ENCODE measurements at places on chromosomes 13 and 19.

DNA sequence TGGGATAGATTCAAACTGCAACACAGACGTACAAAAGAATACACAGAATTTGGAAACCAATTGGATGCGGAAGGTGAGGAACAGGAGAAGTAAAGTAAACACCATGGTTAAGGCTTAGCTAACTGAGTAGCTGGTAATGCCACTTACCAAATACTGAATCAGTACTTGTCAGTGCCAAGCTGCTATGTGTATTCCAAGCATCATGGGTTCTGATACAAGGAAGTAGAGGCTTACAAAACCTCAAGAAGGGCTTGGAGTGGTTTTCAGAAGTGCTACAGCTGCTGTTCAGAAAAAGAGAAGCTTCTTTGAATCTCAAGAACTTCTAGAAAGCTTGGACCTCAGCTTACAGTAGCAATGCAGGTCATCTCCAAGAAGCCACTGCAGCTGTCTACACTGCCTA, 35.9 kb upstream of the DCT start:
- no peak for DNase-seq

GRCh38 chr13:40933508-40934204, 85.5 kb downstream of the ELF1 start:
- DNase-seq, result no peak

DNA sequence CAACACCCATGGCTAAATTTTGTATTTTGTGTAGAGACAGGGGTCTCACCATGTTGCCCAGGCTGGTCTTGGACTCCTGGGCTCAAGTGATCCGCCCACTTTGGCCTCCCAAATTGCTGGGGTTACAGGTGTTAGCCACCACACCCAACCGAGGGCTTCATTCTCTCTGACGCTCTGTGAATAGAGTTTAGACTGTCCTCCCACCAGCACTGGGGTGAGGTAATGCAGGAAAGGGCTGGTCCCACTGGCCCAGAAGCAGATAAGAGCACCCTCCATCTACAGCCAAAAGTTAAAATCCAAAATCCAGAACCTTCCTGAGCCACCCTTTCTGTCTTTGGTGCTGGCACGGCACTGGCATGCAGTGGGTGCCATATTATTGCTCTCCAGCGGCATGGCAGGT, 31.8 kb upstream of the HOMER3 start:
- no peak for DNase-seq

DNA sequence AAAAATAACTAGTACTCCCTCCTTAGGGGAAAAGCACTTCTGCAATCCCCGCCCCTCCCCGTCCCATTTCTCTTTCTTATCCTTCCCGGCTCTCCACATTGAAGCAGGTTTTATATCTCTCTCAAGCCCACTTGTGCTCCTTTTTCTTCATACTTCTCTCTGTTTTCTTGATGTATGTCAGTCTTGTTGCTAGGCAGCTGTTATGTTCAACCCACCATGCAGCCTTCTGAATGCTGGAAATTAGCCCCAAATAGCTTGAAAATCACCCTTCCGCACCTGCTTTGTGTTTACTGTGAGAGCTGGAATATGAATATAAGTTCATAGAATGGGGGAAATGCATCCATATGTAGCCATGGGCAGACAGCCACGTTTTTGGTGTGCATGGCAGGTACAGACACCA, 461.4 kb downstream of the MYO16 start:
- DNase-seq, result no peak

DNA sequence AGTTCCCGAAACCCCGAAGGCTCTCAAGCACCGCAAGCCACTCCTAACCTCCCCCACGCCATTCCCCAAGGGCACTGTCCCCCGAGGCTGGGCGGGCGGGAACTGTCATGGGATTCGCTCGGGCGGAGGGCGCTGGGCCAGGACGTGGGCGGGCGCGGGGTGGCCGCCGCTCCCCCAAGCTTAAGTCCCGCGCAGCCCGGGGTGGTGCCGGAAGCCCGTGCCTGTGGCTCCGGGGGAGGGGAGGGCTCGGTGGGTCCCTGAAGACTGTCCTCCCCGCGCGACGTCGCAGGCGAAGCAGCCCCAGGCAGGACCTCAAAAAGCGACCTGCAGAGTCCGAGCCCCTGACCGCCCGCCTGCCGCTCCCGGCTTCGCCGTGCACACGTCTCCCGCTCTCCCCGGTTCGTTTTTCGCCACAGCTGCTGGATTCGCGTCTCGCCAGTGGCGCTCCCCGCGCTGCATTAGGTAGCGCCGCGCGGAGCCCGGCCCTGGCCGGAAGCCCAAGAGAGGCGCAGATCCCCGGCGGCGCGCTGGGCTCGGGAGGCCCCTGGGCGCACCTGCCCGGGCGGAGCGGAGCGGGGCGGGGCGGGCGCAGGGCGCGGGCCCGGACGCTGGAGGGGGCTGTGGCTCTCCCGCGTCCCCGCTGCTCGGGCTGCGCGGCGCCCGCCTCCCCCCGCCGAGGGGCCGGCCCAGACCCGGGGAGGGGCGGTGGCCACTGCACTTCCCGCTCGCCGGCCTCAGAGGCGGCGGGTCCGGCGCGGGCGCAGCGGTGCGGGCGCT, at the start of gene FARP1:
Gene FARP1, plus strand, starts transcription at position 715 of the 777 bp plus-strand sequence. CDS start 70,149 bp downstream, outside the sequence.
- DNase-seq, result peak; percentile 37

- DNase-seq, result no peak
These were observed 14.2 kb upstream of the RASA3 start for GRCh38 chr13:114146629-114147028.

DNA sequence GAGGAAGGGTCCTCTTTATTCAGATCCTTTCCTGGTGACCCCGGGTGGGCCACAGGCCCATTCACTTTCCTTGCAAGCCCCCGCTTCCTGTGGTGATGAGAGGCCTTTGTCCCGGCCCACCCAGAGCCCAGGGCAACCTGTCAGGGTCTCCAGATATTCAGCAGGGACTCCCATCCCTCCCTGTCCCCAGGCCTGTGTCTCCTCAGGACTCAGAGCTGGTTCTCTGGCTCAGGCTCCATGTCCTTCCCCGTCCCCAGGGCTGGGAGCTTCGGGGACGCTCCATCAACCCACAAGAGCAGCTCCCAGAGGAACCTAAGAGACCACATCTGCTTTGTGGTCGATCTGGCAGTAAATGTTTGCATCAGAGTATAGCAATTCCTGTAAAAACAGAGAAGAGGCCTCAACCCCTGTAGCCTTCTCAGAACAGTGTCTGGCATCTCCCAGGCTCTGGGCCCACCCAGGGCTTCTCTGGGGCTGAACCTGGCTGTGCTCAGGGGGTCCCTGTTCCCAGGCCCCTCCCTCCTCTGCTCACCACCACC, 7.8 kb downstream of the CEACAM4 start:
- no peak for DNase-seq

GRCh38 chr19:4063369-4064148, 3.1 kb downstream of the ZBTB7A start:
- no peak for DNase-seq

DNA sequence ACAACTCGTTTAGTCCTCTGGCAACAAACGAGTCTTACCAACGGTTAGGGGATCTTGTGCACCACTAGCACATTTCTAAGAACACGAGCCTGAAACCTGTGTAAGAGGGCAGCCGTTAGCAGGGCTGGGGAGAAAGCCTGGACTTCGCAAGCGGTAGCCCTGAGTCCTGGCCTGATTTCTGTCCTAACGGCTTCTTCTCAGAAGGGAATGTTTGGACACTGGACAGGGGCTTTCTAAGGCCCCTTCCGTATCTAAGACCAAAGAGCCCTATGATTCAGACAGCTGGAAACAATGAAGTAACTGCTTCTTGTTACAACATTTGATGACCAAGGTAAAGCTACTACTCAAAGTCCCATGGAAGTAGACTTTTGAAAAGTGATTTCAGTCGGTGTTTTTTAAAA, 2.2 kb downstream of the ANKRD10 start:
- no peak for DNase-seq

GRCh38 chr13:80010846-80011245, 330.1 kb downstream of the SPRY2 start:
- no peak for DNase-seq

GRCh38 chr19:7819337-7819736, 10.7 kb upstream of the EVI5L start:
- DNase-seq, result no peak

DNA sequence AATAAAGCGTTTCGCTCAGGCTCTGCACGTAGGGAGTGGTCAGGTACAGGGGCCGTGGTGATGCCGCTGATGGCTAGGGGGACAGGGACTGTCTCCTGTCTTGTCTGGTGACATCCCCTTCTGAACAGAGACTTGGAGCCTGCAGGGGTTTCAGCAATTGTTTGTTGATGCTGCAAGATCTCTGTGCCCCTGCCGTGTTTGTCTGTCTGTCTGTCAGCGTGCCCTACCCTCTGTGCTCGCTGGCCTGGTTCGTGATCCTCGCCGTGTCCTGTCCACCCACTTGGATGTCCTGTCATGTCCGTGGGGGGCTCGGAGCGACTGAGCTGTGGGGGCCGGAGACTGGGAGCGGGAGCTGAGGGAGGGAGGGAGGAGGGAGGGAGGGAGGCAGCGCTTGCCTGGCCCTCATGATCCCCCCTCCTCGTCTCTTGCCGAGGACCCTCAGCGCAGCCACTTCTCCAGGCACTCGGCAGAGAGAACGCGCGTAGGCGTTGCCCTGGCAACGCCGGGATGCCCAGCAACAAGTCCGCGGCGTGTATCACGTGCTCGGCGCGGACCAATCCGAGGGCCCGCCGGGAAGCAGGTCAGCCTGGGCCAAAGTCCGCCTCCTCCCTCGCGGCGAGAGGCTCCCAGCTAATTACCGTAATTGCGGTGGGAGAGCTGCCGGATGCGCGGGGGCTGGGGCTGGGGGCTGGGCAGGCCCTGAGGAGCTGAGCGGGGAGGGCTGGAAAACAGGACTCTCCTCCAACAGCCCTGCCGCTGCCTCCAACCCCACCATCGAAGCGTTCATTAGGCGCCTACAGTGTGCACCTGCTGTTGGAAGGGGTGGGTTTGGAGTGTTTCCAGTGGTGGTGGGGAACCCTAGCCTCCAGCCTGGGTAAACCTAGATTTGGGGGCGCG, 31.9 kb upstream of the FEM1A start:
- peak; percentile 61 for DNase-seq

- DNase-seq, result no peak
These were observed 115.5 kb downstream of the GGACT start for GRCh38 chr13:100473087-100473486.
